ENCODE measurements at places on chromosomes 6 and 20.

DNA sequence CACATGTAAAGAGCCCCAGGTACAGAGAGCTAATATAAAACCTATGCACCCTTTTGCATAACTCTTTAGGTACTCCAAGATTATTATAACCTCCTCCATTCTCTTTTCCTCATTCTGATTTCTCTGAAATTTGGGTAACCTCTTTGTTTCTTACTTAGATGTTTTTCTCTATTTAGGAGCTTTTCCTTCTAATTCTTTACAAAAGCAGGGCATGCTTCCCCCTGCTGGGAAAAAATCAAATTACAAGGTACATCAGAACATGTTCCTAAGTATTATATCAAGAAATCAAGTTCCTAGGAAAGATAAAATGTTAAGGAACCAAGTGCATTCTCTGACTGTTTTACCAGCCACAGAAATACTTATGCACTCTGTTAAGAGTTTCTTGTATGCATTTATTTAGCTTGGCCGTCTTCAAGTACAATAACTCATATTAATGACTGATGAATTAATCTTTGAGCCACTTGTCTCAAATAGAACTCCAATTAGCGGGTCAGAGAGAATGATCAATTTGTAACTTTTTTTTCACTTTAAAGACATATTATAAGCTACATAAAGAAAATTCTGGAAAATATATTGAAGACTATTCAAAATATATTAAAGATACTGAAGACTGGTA lies 2.1 kb downstream of the KHDRBS2 start:
- DNase-seq = peak; percentile 22

- DNase-seq = no peak
Observed at GRCh38 chr6:170032197-170032596, 258.7 kb downstream of the DLL1 start.

DNA sequence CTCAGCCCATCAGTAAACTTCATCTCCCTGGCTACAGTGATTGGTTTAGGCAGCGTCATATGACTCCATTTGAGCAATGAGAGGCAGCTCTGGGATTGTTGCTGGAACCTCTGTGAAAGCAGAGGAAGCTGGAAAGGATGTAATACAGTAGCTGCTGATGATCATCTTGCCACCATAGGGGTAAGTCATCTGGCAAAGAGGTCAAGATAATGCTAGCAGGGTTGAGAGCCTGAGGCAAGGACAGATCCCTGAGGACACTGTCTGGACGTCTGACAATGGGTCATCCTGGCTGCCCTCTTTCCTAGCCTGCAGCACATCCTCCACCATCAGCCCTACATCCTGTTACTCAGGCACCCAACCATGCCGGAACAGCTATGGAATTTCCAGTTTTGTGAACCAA lies 25.5 kb upstream of the FKBP1A start:
- DNase-seq = peak; percentile 38

DNA sequence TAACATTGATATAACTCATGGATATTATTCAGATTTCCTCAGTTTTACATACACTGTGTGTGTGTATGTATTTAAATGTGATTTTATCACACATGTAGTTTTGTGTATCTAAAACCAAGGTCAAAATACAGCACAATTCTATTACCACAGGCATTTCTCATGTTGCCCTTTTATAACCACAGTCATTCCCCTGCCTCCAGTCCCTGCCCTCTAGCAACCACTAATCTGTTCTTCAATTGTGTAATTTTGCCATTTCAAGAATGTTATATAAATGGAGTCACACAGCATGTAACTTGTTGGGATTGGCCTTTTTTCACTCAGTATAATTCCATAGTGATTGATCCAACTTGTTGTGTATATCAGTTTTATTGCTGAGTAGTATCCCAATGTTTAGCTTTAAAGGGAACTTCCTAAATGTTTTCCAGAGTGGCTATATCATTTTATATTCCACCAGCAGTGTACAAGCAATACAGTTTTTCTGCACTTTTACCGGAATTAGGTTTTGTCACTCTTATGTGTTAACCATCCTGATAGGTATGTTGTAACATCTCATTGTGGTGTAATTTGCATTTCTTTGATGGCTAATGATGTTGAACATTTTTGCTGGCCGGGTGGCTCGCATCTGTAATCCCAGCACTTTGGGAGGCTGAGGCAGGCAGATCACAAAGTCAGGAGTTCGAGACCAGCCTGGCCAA lies 338.2 kb downstream of the SOX4 start:
- DNase-seq = peak; percentile 93

- DNase-seq = no peak
Observed at GRCh38 chr6:31266567-31267360, 5.1 kb downstream of the HLA-C start.

DNA sequence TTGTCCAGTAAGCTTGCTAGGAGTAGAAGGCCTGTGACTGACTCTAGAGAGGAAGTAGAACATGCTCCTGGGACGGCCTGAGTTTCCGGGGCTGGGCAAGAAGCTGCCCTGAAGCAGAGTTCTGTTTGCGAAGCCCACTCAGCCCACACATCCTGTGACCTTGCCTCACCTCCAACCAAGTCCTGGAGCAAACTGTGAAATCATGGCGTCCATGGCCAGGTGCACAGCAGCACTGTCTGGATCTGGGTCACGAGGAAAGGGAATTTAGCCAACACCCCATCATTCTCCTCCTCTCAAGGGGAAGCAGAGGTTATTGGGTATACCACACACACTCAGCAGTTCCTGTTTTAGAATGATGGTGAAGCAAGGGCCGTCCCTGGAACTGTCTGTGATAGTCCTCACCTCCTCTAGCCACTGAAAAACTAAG lies 87.5 kb downstream of the CRYBG1 start:
- no peak for DNase-seq

DNA sequence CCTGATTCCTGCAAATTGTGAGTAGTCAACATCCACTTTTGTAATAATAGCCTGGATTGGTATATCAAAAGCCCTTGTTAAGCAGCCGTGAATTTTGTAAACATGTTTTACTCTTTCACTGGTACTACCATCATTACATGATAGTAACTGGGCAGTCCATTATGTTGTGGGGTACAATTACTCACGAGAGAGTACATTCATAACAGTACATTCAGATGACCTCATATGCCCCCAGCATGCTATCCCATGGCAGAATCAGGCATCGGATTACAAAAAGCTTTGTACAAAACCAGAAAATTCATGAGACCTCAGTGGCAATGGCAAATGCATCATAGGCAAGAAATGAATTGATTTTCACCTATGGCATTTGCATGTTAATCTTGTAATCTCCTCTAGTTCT lies 166.2 kb downstream of the EPM2A start:
- DNase-seq = peak; percentile 72

DNA sequence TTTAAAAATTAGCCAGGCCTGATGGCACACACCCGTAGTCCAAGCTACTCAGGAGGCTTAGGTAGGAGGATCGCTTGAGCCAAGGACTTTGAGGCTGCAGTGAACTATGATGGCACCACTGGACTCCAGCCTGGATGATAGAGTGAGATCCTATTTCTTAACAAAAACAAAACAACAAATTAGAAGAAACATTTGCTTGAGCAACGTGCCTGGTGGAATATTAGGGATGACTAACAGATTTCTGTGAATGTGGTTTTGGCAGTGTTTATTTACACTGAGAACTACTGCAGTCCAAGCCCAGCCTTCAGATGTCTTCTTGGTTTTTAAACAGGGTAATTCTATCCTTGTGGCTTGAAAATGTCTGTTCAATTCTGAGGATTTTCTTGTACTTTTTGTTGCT lies 9.2 kb downstream of the PPP1R3G start:
- peak; percentile 98 for DNase-seq

- no peak for DNase-seq
Observed at GRCh38 chr6:15265787-15266186, 19.9 kb downstream of the JARID2 start.

DNA sequence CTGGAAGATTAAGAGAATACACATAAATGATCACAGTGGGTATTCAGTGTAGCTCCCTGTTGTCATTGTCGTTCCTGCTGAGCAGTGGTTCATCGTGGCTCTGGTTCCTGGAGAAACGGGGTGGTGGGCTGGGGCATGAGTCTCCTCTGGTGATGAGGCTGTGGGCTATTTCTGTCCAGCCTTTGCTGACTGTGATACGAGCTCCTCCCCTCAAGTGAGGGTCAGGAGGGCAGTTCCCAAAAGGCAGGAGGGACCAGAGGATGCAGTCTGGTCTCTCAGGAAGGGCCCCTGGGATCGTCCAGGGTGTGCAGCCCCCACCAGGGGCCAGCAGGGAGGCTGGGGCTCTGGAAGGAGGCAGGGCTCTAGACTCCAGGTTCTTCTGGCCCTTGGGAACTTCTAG lies 31.1 kb upstream of the DLGAP4 start:
- no peak for DNase-seq

DNA sequence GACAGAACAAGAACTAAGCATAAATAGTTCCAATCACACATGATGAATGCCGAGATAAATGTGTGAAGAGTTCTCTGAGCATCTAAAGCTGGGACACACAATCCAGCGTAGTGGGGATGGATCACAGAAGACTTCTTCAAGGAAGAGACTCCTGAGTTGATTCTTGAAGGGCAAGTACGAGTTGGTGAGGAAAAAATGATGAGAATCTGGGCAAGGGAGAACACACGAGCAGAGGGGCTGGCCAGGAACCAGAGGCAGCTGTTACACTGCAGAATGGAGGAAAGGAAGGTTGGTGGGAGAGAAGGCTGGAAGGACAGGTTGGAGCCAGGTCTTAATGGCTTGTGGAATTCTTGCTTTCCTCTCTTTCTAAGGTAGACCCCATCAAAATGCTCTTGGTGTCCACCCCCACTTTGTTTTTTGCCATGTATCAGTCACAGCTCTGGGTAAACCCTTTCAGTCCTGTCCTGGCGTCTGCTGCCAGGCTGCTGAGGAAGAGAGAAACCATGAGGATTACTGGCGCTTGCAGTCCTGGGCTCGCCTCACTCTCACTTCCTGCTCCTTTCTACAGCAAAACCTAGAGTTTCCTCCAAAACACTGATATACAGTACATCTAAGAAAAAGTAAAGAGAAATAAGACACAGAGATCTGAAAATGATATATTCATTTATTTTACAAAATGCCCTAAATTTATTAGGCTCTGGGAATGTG lies 127.6 kb upstream of the FAM184A start:
- no peak for DNase-seq

- DNase-seq = no peak
Observed at GRCh38 chr20:49278818-49279676, 1.2 kb upstream of the ZNFX1 start.

- DNase-seq = no peak
Observed at GRCh38 chr6:137652961-137653705, 158.9 kb upstream of the OLIG3 start.

- peak; percentile 6 for DNase-seq
Observed at GRCh38 chr6:41494212-41495110, 51.7 kb upstream of the FOXP4 start.

DNA sequence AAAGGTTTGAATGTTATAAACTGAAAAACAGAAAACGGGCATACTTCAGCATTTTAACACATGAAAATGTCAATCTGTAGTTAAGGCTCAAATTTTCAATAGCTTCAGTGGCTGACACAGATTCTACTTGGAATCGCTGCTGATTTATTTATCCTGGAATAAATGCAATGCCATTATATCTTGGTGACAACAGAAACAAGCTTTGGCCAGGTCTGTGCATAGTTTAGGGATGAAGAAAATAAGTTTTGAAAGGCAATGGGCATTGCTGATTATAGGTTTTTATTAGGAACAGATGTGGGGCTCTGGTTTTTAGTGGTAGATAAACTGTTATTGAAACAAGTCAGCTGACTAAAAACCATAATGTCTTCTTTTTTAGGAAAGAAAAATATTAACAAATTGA lies 96.8 kb upstream of the SOX4 start:
- DNase-seq = no peak

DNA sequence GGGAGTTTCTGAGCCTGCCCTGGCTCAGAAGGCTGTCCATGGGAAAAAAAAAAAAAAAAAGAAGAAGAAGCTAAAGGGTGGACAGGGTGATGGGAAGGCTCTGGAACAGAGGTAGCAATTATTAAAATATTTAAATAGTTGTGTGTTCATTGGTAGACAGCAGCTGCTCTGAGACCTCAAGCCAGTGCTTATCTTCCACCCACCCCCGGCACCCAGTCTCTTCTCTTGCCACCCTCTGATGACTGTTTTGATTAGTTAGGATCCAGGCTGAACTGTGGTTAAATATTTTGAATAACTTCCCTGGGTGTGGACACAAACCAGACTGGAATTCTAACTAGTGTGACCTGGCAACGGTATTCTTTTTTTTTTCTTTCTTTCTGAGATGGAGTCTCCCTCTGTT lies 16.9 kb upstream of the SRSF3 start:
- peak; percentile 78 for DNase-seq

DNA sequence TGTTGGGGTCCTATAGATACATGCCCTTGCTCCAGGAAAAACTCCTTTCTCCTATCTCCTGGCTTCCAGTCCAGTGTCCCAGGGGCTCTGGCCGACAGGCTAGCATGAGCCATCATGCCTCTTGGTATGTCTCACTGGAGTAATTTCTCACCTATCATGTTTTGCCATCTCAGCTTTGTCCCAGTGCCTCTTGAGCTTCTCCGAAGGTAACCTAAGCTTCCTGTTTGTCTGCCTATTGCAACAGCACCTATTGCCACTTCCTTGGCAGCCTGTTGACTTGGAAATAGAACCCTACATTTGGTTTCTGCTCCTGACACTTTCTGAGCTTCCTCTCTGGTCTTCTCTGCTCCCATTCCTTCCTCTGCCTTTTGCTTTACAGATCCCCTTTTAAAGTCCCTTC lies 197.7 kb downstream of the KCNQ5 start:
- no peak for DNase-seq

GRCh38 chr6:162074641-162075275 lies 652.8 kb downstream of the PRKN start:
- DNase-seq = no peak

GRCh38 chr6:10655508-10656055 lies 38.8 kb downstream of the C6orf52 start:
- DNase-seq = no peak

DNA sequence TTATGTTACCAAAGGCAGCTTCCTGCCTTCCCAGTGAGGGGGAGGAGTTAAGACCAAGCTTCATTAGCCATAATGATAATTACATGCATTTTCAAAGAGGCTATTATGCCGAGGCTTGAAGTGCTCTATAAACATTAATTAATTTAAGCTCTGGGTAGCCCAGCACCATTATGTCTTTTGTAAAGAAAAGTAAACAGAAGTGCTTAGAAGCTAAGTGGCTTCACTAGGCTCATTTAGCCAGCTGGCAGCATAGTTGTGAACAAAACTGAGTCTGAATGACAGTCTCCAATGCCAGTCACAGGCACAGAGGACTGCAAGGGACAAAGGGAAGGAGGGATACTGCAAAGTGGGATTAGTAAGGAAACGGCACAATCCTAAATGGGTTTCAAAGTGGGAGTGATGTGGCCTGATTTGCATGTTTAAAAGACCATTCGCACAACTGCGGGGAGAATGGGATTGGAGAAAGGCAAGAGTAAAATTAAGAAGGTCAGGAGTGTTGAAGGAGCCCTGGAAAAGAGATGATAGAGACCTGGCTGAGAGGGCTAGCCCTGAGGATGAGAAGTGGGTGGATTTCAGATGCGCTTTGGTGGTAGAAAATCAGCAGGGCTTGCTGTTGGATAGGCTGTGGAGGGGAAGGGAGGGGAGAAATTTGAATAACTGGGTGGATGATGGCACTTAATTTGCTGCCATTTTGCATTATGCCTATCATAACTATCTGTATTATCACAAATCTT lies 20.1 kb upstream of the ISM1 start:
- no peak for DNase-seq

GRCh38 chr6:46407246-46407645 lies 84.0 kb downstream of the RCAN2 start:
- no peak for DNase-seq

- DNase-seq = no peak
Observed at GRCh38 chr6:109239160-109239559, 143.1 kb downstream of the CD164 start.
